NCI-H1048 (cell line): ENCODE measurements at places on chromosomes 16 and 17.

- no peak for DNase-seq
Measured at GRCh38 chr16:83781-84615, 6.0 kb downstream of the MPG start.

GRCh38 chr16:34078691-34079090 lies 619.3 kb downstream of the TP53TG3F start:
- no peak for DNase-seq

DNA sequence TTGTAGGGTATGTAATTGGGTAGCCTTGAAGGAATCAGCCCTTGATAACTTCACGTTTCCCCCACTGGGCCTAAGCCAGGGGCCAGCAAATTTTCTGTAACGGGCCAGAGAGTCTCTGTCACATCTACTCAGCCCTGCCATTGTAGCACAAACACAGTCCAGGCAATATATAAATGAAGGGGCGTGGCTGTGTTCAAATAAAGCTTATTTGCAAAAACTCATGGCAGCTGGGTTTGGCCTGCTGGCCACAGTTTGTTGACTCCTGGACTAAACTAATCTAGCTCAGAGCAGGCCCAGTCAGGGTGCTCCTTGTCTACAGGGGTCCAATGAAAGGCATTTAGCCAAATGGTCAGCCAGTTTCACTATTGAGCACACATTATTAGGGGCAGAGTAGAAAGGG lies 141.6 kb downstream of the CCDC182 start:
- no peak for DNase-seq

GRCh38 chr16:19689342-19689741 lies 28.7 kb downstream of the KNOP1 start:
- no peak for DNase-seq

- no peak for DNase-seq
Measured at GRCh38 chr17:74760404-74761105, 12.1 kb downstream of the NHERF1 start.

DNA sequence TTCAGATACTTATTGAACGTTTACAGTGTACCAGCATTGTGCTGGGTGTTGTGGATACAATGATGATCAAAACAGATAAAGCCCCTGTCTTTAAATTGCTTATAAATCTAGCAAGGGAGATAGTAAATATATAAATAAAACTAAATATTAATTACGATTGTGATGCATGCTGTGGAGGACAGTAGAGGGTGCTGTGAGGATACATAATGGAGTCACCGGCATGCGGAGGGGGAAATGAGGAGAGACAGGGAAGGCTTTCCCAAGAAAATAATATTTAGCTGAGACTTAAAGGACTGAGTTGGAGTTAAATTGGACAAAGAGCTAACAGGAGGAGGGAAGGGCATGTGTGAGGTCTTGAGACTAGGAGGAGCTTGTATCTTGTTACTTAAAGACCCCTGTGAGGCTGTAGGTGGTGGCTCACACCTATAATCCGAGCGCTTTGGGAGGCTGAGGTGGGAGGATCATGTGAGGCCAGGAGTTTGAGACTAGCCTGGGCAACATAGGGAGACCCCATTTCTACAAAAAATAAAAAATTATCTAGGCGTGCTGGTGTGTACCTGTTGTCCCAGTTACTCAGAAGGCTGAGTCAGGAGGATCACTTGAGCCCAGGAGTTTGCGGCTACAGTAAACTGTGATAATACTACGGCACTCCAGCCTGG lies 2.4 kb downstream of the DHRS7B start:
- DNase-seq = no peak

DNA sequence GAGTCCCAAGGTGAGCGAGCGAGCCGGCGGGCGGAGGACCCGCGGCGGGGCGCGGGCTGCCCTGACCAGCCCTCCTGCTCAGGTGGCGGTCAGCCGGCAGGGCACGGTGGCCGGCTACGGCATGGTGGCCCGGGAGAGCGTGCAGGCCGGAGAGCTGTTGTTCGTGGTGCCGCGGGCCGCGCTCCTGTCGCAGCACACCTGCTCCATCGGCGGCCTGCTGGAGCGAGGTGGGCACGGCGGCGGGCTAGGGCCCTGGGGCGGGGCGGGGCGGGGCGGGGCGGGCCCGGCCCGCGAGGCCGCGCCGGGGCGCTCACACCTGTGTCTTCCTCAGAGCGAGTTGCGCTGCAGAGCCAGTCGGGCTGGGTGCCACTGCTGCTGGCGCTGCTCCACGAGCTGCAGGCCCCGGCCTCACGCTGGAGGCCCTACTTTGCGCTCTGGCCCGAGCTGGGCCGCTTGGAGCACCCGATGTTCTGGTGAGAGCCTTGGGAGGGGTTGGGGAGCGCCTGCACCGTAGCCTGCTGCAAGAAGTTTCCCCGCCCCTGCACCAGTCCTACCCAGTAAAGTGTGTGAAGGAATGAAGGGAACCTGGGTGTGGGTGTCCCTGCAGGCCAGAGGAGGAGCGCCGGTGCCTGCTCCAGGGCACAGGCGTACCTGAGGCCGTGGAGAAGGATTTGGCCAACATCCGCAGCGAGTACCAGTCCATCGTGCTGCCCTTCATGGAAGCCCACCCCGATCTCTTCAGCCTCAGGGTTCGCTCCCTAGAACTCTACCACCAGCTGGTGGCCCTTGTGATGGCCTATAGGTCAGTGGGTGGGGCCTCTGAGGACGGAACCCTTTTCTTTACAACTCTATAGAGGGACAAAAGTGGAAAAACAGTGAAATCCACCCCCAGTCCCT lies 802 bp downstream of the SETD6 start:
- no peak for DNase-seq

DNA sequence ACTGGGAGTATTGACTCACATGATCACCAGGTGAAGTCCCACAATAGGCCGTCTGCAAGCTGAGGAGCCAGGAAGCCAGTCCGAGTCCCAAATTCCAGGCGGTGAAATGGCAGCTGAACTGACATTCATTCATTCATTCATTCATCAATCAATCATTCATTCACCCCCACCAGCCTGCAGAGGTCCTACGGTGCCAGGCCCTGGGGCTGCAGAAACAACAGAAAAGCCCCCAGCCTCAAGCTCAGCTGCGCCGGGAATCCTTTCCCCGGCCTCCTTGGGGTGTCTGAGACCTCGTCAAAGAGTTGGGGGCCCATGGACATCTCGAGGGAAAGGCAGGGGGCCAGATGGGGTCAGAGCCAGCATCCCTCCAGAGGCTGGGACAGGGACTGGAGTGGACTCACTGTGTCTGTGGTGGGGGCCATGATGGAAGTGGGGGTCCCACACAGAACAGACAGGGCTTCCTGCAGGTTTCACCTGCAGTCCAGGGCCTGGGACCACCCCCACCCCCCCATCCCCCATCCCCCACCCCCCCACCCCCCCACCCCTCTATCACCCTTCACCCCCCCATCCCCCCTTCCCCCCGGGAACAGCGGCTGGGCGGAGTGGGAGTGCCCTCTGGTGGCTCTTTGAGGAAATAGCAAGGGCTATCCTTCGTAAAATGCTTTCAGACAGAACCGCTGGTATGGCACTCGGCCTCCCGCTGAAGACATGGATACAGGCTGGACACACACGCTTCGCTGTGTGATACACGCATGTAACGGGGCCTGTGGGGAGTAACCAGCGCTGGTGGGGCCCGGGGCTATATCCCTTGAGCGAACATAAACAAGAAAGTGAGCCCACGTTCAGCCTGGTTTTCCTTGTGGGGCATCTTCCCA lies 8.5 kb upstream of the ZC3H18 start:
- no peak for DNase-seq

DNA sequence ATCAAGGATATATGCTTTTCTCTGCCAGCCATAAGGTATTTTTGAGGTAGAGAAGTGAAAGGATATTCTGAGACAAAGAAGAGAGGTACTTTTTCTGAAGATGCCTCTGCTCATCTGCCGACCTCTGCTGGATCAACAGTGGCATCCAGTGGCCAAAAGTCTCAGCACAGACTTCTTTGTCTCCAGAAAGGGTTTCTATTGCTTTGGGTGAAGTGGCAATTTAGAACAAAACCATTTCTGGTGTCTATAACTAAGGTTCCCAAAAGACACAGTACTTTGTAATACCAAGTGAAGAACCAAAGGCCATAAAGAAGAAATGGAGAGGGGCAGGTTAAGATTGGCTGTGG lies 155.2 kb upstream of the C17orf78 start:
- DNase-seq = no peak

GRCh38 chr16:84370723-84371552 lies 2.6 kb downstream of the ATP2C2 start:
- DNase-seq = no peak

DNA sequence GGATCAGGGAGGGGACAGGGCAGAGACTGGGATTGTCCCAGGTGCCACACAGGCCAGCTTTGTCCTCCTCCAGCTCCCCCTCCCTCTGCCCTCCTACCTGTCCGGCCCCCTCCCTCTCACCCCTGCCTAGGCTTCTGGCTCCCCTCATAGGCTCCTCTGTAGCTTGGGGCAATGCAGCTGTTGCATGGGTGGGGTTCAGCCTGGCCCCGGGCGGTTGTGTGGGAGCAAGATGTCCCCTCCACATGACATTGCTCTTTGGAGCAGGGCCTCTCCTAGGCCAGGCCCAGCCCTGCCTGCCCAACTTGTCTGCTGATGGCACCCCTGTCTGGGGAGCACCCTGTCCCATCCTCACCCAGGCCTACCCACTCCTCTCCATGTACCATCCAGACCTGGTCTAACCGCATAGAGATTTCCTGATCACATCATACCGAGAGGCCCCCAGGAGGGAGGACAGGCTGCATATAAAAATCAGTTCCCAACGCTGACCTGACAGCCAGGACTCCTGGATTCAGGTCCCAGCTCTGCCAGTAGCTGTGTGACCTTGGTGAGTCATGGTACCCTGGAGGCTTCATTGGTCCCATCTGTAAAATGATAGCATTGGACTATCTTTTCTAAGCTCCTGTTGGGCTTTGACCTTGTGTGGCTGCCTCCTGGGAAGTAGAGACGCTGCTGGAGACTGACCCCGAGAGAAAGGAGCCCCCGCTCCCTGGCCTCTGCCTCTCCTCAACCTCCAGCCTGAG lies 48.8 kb upstream of the DLX4 start:
- DNase-seq = no peak

DNA sequence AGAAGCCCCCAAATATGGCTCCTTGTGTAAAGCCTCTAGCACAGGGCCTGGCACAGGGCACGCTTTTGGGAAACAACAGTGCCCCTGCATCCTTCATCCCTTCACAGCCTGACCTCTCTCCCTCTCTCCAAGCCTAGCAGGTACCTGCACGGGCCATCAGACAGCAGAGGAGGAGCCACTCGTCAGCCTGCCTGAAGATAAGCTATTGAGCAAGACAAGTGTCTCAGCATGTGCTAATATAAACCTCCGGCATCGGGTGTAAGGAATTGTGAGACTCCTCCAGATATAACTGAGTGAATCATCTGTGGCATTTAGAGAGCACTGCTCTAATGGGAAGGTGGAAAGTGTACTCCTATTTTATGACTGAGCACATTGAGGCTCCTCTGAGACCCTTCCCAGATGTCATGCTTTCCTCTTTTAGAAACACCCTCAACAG lies 38.3 kb downstream of the TBX4 start:
- no peak for DNase-seq

GRCh38 chr17:47711366-47712099 lies 17.6 kb downstream of the TBKBP1 start:
- DNase-seq = no peak

- DNase-seq = no peak
Measured at GRCh38 chr16:4216596-4216995, 25.3 kb downstream of the SRL start.

DNA sequence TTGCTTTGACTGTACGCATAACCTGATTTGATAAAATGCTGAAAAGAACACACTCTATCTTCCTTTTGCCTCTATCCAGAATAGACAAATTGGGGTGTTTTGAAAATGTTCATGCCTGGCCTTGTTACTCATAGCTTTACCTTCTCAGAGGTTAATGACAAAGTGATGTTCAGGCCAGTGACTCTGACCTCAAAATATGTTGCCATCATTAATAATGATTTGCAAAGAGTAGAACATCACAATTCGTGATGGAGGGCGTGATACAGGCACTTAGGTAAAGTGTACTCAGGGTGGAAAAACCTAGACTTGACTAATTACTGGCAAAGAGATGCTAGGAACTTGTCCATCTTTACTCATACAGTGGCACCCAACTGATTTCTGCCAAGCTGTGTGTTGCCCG lies 656.6 kb upstream of the SOX9 start:
- no peak for DNase-seq

GRCh38 chr16:11392041-11392581 lies 46.9 kb downstream of the RMI2 start:
- DNase-seq = no peak

DNA sequence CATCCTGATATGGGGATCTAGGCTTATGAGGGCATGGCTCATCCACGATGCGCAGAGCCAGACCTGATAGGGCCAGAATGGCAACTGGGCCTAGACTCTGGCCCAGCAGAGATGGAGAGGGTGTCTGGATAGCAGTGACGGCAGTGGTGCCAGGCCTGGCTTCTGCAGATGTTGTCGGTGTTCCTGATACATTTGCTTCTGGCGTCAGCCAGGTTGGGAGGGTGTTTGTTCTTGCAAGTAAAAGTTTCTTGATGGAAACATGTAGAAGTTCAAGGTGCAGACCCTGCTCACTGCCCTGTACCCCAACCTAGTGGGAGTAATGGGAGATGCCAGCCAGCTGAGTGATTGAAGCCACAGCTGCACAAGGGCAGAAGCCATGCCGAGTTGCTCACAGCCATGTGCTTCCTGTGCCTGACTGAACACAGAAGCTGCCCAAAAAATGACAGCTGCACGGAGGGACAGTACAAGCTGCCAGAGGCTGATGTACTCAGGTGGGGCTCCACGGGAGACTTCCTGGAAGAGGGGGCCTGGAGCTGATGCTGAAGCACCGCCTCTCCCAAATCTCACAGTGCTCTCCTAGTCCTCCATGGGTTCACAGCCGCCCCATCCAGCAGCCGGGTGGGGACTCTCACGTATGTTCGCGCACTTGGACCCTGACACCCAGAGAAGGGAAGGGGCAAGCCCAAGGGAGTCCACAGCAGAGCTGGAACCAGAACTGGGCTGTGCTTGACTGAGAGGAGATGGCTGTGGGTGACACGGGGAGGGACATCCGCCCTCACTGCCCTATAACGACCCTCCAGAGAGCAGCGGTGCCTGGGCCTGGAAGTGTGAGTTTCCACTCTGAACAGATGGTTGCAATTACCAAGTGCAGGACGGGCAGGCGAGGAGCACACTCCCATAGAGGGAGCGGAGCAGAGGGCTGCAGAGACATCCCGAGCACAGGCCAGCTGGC lies 78.7 kb downstream of the N4BP1 start:
- no peak for DNase-seq

DNA sequence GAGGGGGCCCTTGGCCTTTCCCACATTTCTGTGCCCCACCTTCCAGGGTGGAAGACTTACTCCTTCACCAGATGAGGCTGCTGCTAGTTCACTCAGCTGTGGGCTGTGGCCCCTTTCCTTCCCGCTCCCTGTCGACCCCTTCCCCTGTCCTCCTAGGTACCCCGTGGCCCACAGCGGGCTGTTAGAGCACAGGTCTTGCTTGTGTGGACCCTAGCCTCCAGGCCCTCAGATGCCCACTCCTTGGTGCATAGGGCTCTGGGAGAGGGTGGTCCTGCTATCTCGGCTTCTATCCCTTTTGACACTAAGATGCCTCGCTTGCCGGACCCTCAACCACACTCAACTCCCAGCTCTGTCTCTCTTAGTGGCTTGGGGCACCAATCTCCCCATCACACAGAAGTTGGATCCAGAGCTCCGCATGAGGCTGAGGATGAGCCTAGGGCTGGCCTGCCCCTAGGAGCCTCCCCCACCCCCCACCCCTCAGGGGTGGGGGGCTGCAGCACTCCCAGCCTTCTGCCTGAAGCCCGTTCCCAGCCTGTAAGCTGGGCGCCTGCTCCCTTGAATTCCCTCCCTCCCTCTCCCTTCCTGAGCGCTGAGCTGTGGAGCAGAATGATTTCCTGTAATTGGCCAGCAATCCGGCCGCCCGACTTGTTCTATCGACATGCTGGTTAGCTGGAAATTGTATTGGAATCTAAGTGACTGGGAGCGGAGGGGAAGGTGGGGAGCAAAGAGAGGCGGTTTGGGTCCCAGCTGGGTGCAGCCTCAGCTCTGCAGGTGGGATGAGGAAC lies 30.9 kb downstream of the DCAKD start:
- no peak for DNase-seq
